ENCODE measurements at places on chromosomes 7 and 10.

GRCh38 chr10:100522107-100522801, 2.6 kb upstream of the SEC31B start:
- DNase-seq: no peak

DNA sequence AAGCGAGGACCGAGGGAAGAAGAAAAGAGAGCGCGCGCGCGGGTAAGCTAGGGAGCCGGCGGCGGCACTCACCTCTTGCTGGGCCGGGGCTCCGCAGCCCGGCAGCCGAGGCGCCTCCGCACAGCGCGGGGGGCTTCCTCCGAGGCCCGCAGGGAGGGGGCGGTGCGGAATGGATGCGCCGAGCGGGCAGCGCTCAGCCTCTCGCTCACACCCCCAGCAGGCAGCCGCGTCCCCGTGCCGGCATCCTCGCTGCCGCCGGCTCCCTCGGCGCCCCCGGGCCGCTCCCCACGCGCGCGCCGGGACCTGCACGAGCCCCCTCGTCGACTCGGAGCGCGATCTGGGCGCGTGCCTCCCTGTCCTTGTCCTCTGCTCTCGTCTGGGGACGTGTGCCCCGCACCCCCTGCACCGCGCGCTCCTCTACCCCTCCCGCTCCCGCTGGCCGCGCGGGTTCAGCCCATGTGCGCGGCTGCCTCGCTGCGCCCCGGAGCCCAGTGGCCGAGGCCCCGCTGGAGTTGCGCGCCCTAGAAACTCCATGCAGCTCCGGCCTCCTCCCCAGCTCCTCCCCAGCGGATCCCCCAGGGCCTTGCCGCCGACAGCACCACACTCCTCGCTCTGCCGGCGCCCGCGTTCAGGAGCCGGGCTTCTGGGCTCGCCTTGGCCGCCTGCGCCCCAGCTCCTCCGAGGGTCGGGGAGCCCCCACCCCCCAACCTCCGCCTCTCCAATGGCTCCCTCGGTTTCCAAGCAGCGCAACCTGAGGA, 75.3 kb downstream of the CALN1 start:
- DNase-seq: no peak

DNA sequence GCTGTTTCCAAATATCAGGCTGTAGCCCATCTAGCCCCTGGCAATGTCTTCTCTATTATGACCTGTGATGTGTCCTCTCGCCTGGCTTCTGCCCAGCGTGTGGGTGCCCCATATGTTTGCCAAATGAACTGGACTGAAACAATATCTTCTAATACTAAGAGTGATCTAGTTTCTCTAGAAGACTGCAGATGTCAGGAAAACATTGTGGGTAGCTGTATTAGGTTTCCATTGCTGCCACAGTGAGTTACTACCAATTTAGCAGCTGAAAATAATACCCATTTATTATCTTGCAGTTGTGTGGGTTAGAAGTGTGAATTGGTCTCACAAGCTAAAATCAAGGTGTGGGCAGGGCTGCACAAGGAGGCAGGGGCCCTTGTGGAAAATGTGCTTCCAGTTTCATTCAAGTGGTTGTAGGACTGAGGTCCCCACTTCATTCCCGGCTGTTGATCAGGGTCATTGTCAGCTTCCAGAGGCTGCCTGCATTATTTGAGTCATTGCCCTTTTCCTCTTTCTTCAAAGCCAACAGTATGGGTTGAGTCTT, 202.8 kb upstream of the BMPER start:
- DNase-seq: no peak

DNA sequence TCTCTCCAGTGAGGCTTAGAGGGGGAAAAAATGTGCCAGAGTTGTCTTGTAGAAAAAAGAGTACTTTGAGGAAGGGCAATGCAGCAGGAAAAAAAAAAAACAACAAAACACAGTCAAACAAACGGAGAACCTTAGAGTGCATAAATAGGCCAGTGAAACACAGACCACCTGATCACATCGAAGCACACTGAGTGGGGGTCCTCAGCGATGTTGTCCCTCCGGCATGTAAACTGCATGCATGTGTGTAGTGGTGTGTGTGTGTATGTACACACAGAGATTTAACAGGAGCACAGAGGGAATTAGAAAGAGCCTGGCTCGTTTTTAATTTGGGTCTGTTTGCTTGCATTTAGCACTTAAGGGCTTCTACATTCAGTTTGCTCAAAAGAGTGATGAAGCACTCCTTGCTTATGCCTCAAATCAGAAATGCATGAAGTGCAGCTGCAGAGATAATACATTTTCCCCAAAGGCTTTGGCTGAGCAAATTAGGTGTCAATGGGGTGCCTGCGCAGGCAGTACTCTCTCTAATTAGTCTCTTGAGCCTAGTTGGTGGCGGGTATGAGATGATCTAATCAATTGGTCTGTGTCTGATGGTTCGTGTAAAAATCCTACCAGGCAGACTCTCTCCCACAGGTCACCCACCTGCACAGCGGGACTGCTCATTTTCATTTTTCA, 62.7 kb upstream of the FZD1 start:
- no peak for DNase-seq

DNA sequence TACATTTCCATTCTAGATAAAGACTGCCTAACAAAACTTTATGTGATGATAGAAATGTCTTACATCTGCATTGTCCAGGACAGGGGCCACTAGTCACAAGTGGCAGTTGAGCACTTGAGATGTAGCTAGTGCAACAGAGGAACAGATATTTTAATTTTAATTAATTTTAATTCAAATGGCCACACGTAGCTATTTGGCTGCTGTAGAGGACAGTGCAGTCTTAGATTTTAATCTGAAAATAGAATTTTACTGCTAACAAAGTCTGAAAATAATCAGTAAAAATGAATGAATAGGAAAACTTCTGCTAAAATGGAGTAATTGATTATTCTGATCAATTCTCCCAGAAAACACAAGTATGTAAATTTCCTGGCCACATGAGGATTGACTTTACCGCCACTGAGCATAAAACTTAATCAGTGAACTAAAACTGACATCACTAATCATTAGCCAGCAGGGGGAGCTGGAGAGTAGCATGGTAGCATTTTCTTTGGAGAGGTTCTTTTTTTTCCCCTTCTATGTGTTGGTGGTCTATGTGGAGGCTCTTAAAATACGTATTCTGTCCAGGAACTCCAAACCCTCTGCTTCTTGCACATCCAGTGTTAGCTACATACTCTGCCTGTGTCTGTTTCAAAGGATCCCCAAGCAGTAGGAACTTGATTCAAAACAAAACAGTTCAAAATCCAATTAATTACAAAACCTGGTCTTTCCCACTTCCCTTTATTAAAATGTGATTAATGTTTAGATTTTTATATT, 52.1 kb downstream of the TSPAN12 start:
- peak; percentile 52 for DNase-seq

- DNase-seq: no peak
Observed at GRCh38 chr7:38122501-38122900, 55.5 kb upstream of the STARD3NL start.

DNA sequence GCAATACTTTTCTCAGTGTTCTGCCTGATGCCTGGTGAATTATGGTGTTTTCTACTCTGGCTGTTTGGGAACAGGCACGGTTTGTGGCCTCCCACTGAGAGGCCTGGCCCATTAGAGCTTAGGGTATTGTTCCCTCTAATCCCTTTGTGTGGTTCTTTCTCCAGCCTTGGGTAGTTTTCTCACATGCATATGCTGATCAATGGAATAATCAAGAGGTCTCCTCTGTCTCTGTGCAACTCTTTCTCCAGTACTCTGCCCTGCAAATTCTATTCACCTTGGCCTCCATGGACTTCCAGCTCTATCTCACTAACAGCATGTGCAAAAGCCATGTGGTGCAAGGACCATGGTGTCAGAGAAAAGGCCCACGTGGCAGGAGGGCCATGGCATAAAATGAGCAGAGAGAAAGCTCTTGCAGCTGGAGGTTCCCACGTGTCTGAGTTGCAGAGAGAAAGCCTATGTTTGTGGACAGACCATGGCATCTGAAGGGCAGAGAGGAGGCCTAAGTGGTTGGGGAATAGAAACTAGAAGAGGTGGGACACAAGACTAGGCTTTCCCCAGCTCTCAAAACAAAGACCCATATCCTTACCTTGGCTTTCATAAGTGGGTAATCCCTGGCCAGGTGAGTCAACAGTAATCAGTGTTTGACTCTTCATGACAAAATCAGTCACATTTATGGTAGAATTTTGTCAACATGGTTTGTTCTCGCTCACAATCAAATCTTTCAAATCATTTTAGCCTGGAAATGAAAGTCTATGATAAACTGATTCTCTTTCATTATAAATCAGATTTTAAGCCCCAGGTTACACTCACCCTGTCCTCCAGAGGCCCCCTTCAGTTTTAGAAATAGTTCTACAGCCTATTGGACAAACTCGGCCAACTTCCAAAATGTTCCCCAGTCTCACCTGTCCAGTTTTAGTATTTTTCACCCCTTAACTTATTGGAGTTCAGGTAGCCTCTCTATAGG, 17.3 kb downstream of the OPALIN start:
- no peak for DNase-seq

- DNase-seq: no peak
Observed at GRCh38 chr10:1661416-1661815, 75.9 kb downstream of the ADARB2 start.

- no peak for DNase-seq
Observed at GRCh38 chr7:13115157-13115772, 427.8 kb downstream of the ARL4A start.

GRCh38 chr10:95756041-95756761, at the start of gene ENTPD1:
Gene ENTPD1, plus strand, starts transcription at chr10:95756163. Its CDS starts 77 bp downstream, at chr10:95756240.
- DNase-seq: peak; percentile 47

DNA sequence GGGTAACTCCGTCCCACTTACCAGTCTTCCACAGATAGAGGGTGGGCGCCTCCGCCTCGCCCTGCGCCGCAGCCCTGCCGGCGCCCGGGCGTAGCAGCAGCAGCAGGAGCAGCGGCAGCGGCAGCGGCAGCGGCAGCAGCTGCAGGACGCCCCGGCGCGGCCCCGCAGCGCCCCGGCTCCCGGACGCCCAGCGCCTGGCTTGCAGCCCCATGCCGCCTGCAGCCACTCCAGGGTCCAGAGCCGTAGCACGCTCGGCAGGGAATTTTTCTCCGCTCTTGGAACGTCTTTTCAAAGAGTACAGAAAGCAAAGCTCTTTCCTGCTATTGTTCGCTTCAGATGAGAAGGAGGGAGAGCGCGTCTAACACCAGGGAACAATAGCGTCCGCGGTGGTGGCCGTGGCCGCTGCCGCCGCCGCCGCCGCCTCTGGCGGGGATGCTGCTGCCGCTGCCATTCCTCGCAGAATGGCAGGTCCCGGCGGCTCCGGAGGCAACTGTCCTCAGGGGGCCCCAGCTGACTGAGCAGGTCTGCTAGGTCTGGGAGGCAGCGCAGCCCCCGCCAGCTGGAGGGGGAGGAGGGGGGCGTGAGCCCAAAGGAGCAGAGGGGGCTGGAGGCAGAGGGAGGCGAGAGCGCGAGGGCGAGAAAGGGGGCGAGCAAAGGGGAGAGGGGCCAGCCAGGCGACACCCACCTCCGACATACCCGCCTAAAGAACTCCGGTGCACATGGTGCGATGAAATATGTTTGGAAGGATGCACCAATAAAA, at the start of gene THSD7A:
Gene THSD7A, minus strand, starts transcription at position 463 of the 760 bp plus-strand sequence. Its CDS starts 252 bp downstream, at position 211.
- DNase-seq: peak; percentile 75

- DNase-seq: peak; percentile 27
Observed at GRCh38 chr7:51315393-51316261, 982 bp downstream of the COBL start.

DNA sequence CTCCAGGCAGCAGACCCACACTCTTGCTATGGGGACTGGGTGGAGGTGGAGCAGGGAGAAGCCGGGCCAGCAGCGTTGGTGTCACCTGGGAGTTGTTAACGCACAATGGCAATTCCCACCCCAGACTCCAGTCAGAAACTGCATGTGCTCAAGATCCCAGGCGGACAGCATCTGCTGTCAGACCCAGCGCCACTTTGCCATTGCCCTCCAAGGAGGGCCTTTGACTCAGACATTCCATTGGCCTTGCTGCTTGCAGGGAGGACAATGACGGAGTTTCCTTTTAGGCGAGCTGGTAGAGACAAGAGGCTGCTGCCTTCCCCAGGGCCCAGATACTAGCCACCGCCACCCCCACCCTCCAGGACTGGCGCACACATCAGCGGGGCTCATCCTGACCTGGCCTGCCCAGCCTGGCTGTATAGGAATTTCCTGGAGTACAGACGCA, 34.5 kb downstream of the ZNF775 start:
- no peak for DNase-seq

- DNase-seq: peak; percentile 75
Observed at GRCh38 chr7:102260856-102261255, 25.8 kb upstream of the SH2B2 start.

DNA sequence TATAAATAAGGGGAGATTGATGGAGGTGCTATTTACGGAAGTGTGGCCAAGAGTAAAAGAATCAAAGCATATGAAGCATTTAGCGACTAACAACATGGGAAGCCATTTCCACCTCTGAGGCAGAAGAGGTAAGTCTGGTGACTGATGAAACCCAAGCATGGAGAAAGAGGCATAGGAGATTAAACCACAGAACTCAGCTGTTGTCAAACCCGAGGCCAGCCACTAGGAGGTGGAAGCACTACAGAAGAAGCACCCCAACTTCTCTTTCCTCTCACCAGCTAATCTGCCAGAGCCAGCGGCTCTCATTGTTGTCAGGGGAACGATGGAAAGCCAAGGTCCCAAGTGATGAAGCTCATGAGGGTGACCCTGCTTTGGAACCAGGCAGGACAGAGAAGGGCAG, 19.6 kb upstream of the CNTNAP2 start:
- no peak for DNase-seq

- DNase-seq: no peak
Observed at GRCh38 chr7:99096124-99096887, 47.6 kb downstream of the SMURF1 start.

GRCh38 chr10:89342206-89342958, 14.6 kb downstream of the IFIT3 start:
- peak; percentile 28 for DNase-seq
